ENCODE measurements at places on chromosomes 1 and 21.

DNA sequence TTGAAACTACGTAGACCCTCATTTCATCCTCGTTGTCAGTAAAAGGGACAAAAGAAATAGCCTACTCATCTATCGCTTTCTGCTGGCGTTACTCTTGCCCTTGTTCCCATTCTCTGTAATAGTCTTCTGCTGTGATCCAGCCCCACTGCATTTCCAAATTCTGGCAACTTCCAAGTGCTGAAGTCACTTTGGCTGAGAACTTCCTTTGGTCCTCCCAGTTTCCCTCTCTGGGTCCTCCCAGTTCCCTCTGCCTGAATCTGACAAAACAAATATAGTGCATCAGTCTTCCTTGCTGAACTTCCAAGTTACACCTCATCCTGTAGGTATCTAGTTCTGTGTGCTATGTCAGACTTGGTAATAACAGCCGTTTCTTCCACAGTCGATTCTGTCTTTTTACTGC is 47.0 kb upstream of the PLA2G4A start:
- no peak for DNase-seq

DNA sequence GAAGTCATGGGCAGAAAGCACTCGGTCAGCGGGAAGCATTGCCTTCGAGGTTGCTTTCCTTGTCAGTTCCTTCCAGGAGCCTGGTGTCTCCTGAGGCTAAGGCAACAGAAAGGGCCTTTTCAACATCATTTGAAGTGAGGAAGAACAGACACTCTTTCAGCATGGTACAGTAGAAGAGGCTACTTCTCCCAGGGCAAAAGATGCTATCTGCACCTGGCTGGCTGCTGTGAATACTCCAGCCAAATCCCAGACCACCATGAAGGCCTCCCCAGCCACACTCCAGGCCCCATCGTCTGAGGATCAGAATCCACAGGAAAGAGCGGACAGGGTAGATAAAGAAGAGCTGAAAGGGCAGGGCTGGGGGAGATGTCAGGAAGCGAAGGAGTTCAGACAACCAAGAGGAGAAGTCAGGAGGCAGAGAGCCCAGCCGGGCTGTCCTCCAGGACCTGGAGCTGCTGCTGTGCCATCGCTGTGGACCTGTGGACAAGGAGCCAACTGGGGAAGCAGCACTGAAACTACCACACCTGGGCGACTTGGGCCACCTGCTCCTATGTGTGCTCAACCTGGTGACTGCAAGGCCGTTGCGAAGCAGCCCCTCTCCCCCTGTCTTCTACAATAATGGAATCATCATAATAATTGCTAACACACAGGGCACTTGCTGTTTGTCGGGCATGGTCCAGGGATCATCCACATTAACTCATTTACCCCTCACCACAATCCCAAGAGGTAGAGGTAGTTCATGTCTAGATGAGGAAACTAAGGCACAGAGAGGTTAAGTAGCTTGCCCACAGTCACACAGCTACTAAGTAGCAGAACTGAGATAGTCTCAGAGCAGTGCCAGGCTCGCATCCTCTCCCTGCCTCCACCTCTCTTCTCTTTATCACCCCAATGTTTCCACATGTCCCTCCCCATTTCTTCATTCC is 88.0 kb upstream of the ZBTB40 start:
- no peak for DNase-seq

GRCh38 chr1:22364764-22365163 is 86.9 kb upstream of the ZBTB40 start:
- DNase-seq, result no peak

DNA sequence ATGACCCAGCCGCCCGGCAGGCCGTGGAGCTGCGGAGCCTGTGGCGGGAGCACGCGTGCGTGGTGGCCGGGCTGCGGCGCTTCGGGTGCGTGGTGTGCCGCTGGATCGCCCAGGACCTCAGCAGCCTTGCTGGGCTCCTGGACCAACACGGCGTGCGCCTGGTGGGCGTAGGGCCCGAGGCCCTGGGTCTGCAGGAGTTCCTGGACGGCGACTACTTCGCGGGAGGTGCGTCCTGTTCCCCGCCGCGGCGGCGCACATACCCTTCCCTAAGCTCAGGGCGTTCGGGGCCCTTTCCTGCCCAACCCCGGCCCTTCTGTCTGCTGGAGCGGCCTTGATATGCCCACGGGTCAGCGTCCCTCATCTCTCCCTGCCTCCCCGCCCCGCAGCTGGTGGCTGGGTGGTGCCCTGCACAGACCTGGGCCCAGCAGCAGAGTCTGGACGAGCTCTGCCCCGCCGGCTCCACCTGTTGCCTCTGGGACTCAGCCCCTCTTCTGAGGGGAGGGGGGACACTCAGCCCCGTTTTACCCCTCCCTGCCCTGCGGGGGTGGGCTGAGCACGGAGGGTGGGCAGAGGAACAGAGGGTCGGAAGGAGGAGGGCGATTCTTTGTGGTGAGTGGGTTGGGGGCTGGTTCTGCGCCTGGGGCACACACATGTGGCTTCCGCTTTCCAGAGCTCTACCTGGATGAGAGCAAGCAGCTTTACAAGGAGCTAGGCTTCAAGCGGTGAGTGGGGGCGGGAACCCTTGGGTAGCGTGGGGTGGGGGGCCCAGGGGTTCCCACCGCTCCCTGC is 688 bp downstream of the PRXL2B start:
- DNase-seq, result no peak

DNA sequence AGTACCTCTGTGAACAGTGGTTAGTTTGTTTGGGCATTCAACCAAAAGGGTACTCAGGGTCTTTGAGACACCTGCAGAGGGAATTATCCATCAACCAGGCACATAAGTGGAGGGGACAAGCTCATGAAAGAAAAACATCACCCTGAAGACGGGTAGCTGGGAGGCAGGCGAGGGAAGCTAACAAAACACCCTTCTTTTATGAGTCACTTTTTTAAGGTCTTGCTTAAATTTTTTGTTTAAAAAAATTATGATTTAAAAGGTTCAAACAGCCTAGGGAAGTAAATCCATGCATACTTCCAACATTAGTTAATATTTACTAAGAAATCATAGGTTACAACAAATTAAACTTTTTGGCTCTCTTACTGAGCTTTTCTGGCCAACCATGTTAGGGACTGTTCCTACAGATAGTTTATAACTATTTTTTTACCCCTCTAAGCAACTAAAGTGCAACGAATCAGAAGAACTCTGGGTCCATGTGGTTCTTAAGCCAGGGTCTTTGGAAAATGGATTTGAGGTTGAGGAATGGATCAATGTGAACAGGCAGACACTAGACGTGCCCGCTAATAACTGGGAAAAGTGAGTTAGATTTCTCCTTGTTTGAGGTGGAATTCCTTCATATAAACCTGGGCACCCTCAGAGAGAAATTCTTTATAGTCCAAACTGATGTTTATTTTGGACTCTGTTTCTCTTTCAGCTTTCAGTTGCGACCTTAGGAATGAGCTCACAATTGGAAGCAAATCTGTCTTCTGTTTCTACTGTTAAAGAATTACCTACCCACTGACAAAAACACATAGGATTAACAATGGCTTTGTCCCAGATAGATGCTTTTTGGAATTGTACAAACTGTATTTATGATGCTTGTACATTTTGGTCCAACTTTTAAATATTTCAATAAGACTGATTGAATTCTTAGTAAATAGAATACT is 123.0 kb downstream of the LYPLAL1 start:
- DNase-seq, result no peak

DNA sequence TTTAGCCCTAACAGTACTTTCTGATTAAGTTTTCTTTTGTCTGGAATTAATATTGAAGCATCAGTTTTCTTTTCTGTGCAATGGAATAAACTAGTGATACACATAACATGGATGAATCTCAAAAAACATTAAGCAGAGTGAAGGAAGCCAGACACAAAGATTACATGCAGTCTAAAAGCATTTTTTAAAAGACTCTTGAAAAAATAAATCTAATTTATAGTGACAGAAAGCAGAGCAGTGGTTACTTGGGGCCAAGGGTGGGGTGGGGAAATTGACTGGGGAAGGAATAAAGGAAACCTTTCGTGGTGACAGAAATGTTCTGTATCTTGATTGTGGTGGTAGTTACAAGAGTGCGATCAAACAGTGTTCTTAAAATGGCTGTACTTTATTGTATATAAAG is 20.2 kb upstream of the ST6GALNAC3 start:
- no peak for DNase-seq

All from bronchial epithelial cell (primary cell).